Left forelimb (tissue), 1 donor: ENCODE measurements at places on chromosomes 4 and X.

- no peak for DNase-seq
These were observed 1.8 kb upstream of the ARHGEF38 start for GRCh38 chr4:105550641-105551040.

DNA sequence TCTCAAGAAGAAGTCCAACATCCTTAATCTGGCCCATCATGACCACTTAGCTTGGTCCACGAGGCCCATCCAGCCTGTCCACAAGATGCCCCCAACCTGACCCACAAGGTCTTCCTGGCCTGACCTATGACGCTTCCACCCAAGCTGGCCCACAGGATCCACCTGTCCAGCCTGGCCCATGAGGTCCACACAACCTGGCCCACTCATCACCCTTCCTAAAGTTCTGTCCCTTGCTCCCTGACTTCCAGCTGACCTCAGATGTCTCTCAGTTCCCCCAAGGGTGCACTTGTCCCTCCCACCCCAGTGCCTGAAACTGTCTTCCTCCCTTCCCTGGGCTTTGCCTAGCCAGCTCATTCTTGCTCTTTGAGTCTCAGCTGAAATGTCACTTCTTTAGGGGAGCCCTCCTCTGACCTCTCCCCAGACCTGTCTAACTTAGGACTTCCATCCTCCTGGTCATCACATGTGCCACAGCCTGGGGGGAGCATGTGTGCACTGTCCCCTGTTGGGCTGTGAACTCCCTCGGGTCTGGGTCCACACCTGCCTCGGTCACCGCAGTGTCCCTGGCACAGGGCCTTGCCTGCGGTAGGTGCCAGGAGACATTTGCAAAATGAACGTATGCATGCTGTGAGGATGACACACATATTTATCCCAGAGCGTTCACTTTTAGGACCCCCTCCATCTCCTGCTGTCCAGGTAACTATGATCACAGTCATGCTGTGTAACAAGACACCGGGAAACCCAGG is 61.7 kb downstream of the EVC start:
- DNase-seq: peak; percentile 59

DNA sequence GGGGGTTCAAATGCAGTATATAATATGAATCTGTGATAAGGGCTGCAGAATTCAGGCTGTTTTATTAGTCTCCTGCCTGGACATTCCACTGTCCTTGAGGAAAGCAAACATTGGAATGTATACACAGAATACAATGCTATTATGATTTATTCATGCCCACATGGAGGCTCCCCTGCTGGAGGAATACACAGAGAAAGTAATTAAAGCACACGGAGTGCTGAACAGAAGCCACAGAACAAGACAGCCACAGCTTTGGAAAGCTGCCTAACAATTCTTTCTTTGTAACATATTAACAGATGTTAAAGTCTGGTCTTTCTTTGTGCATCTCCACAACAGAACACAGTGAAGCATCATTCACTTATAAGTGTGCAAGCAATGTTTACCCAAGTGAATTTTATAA is 155.8 kb downstream of the ARAP2 start:
- no peak for DNase-seq

DNA sequence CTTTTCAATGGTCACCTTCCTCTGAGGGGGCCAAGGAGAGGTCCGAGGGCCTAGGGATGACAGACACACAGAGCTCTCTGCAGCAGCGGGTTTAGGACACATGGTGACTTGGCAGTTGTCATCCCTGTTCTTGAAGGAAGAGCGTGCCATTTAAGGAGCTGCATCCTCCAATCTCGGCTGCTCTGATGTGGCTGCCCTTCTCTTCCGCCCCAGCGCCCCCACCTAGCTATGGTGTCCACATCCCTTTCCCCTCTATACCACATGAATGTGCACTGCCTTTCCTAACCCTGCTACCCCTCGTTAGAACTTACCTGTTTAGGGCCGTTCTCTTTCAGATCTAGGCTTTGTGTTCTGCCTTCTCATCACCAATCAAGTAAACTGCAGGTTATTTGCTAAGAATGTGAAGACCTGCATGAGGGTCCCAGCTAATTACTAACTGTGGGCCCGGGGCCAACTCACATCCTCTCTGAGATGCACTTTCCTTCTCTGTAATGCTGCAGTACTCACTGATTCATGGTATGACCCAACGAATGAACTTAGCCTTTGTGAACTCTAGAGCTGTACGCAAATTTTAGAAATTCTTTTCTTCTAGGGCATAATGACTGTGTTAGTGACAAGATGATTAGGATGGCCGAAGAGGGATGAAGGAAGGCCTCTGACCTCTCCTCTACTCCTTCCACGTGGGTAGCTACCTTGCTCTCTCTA is 38.2 kb downstream of the CHST7 start:
- no peak for DNase-seq

DNA sequence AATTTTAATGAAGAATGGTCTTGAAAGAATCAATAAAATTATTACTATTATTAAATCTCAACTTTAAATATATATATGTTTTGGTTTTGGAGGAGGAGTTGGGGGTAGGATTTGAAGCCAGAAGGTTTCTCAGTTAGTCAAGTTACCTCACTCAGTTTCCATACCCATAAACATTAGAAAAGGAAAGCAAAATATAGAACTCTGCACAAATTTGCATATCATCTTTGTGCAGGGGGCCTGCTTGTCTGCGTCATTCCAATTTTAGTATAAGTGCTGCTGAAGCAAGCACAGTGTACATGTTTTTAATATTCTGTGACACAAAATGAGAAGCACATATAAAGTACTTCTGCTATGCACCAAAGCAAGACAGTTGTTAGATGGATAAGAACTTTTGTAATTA is 47.5 kb upstream of the SCRG1 start:
- no peak for DNase-seq

DNA sequence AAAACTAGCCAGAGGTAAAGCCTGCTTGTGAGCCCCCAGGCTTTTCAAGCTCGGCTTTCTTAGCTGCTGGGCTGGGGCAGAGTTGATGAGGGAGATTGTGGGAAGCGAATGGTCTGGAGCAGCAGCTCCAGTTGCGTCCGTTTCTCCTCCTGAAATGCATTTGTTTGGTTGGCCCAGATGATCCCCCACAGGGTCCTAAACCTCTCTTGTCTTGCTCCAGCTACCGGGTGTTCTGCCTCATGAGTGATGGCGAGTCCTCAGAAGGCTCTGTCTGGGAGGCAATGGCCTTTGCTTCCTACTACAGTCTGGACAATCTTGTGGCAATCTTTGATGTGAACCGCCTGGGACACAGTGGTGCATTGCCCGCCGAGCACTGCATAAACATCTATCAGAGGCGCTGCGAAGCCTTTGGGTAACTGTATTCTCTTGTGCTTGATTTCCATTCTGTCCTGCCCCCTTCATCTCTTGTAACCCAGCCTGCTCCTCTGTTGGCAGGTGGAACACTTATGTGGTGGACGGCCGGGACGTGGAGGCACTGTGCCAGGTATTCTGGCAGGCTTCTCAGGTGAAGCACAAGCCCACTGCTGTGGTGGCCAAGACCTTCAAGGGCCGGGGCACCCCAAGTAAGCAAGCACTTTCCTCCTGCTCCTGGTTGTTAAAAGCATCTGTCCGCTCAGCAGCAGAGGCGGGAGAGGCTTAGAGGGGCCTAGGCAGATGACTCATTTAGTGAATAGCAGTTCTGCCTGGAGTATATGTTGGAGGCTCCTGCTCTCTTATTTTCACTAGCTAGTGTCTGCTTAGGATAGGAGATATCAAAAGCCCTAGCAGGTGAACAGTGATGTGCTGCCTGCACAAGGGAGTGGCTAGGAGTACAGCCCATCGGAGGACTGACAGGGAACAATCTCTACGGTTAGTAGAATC is 15.3 kb downstream of the TKTL1 start:
- DNase-seq: no peak

DNA sequence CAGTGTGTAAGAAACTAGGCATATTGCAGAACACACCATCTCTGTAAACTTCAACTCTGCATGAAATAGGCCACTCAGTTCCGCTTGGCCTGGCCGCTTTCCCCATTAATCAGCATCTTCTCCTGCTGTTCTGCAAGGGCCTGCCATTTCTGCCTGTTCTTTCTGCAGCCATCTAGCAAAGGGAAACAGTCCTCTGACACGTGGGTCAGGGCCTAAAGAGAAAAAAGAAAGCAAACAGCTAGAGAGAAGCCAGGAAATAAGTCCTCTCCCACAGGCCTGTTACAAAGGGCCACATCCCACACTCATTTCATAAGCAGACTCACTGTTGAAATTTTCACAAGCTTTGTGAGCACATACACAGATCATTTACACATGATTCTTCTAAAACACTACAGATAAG is 130.1 kb downstream of the PDE5A start:
- DNase-seq: no peak

DNA sequence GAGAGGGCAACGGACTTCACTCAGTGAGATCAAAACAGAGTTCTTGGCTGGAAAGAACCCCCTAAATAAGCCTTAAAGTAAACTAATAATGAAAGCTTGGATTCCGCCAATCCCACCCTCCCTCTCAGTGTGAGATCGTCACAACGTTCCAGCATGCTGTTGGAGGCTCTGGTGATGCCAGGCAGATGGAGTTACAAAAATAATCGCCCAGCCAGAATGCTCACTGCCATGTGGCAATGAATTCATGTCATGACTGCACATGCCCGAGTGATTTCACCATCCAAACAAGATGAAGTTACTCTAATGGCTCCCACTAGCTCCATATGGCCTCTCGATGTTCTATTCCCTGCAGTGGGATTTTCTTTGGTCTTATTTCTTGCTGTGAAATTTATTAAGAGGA is 248.0 kb downstream of the SPATA18 start:
- DNase-seq: no peak

- no peak for DNase-seq
These were observed 1.5 kb downstream of the FRMPD3 start for GRCh38 chrX:107450823-107451509.

GRCh38 chrX:129939986-129940385 is 34.0 kb downstream of the UTP14A start:
- no peak for DNase-seq

- no peak for DNase-seq
These were observed 4.6 kb downstream of the SUV39H1 start for GRCh38 chrX:48700951-48701653.

- no peak for DNase-seq
These were observed at the start of gene ELF4 for GRCh38 chrX:130110379-130111219. ELF4 (minus strand) TSS chrX:130110497; CDS start chrX:130081330, 29,167 bp downstream.

DNA sequence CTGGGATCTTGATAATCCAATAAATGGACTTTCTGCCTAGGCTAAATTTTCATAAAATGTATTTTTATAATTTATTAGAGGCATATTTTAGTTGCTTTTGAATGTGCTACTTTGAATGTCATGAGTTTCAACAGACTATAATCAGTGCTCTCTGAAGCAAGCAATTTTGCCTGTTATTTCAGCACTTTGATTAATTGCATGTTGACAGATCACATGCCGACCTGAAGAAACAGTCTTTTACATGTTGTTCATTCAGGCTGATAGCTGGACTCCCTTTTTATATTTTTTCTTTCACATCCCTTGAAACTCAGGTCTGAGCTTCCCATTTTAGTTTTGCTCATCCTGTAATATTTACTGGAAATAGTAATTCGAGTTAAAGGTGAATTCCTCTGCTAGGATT is 341.0 kb downstream of the NAP1L3 start:
- no peak for DNase-seq

DNA sequence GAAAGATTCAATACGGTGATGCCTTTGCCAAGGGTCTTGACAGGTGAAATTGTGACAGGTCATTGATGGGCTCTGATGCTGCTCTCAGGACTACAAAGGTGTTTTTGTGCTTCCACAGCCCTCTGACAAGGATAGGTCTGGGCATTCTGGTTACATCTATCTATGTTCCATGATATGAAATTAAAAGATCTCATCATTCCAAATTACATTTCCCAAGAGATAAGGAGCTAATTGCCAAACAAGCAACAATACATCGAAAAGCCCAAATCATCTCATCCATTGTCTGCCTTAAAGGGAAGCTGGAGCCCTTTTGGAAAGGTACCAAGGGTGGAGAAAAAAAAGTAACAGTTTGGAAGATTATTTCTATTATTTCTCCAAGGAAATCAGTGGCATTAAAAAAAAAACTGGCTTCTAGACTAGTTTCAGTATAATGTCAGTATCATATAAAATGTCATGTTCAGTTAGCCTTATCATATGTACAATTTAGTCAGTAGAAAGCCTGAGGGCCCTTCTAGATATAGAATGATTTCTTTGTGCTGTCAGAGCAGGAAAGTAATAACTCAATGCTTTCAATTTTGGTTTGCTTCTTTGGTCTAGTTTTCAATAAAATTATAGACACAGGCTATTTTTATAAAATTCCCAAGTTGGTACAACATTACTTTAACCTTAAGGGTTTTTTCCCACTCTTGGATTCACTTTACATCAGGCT is 224.5 kb upstream of the GPRIN3 start:
- no peak for DNase-seq

DNA sequence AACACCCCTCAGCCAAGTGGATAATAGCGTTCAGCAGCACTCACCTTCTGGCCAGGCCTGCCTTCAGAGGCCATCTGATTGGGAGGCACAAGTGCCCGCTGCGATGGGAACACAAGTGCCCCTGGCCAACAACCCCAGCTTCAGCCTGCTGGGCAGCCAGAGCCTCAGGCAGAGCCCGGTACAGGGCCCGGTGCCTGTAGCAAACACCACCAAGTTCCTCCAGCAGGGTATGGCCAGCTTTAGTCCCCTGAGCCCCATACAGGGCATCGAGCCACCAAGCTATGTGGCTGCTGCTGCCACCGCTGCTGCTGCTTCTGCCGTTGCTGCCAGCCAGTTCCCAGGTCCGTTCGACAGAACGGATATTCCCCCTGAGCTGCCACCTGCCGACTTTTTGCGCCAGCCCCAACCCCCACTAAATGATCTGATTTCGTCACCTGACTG is 55.9 kb upstream of the MTM1 start:
- no peak for DNase-seq

DNA sequence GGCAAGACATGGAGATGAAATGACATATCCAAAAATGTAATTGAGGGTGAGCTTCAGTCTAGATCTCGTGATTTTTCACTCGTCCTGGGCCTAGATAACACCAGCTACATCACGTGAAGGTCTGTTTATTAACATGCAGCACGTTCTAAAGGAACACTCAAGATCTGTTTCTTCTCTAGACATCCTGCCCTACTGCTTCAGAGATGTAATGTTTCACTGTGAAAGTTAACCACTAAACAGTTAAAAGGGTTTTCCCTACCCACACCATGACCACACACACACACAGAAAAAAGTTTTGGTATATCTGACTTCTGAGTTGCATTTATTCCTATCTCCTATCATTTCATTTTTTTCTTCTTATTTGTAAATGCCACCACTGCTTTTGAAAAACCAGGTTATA is 52.3 kb upstream of the SMIM31 start:
- DNase-seq: no peak
